Dermis blood vessel endothelial cell (primary cell): ENCODE measurements at places on chromosomes 11 and 22. TPM values are rescaled to one million over a fixed set of nuclear protein-coding genes. Genes with fewer than 3 reads are reported as not detected.

Gene GLB1L3
- not detected in 2 replicates for total RNA-seq

Gene C11orf91
- not detected in 2 replicates for total RNA-seq

Gene SAA1
- 0.98 and 3.1 TPM in 2 replicates for total RNA-seq

Gene PVALB
- total RNA-seq, result not detected in 2 replicates

Gene AAMDC
- 35.6 and 36.7 TPM in 2 replicates for total RNA-seq

Gene B3GAT3
- 16.2 and 18.2 TPM in 2 replicates for total RNA-seq

Gene GGTLC3
- total RNA-seq, result not detected in 2 replicates

Gene MYRF
- 0.17 and 0.28 TPM in 2 replicates for total RNA-seq

Gene HTR3A
- not detected in 2 replicates for total RNA-seq

Gene CASP5
- not detected in 2 replicates for total RNA-seq

Gene THRSP
- total RNA-seq, result not detected in 2 replicates

Gene CTSW
- not detected in 2 replicates for total RNA-seq

Gene SEC14L6
- 0.05 and 0.34 TPM in 2 replicates for total RNA-seq

Gene IGSF22
- total RNA-seq, result 0.19 TPM in 1 of 2 replicates, not detected in the other

Gene FXYD6
- 1.1 and 1.7 TPM in 2 replicates for total RNA-seq

Gene OR51B4
- total RNA-seq, result not detected in 2 replicates

Gene NLRP14
- not detected in 2 replicates for total RNA-seq

Gene MOV10L1
- total RNA-seq, result 19.4 and 35.1 TPM in 2 replicates

Gene RAC2
- 11.2 and 32.4 TPM in 2 replicates for total RNA-seq

Gene CYTH4
- total RNA-seq, result under 0.01 TPM in 1 of 2 replicates, not detected in the other

Gene TMPRSS4
- not detected in 2 replicates for total RNA-seq

Gene KCNE3
- 1.1 and 1.5 TPM in 2 replicates for total RNA-seq

Gene TEX54
- not detected in 2 replicates for total RNA-seq

Gene KCNK4
- total RNA-seq, result 0.17 TPM in 1 of 2 replicates, not detected in the other

Gene F2
- total RNA-seq, result not detected in 2 replicates

Gene GLYATL2
- 0.09 TPM in 1 of 2 replicates, not detected in the other for total RNA-seq

Gene OR2AG2
- total RNA-seq, result not detected in 2 replicates

Gene SLC5A1
- total RNA-seq, result not detected in 2 replicates

Gene TSGA10IP
- total RNA-seq, result not detected in 2 replicates

Gene CSRP3
- not detected in 2 replicates for total RNA-seq

Gene SLC22A6
- total RNA-seq, result not detected in 2 replicates

Gene OR5B21
- not detected in 2 replicates for total RNA-seq

Gene FJX1
- total RNA-seq, result 44.5 and 52.1 TPM in 2 replicates

Gene ENTHD1
- not detected in 2 replicates for total RNA-seq

Gene NCF4
- total RNA-seq, result 0.17 TPM in 1 of 2 replicates, not detected in the other

Gene SOX10
- not detected in 2 replicates for total RNA-seq

Gene SLC17A6
- total RNA-seq, result not detected in 2 replicates

Gene WDR74
- 39.4 and 46.3 TPM in 2 replicates for total RNA-seq

Gene TRABD
- total RNA-seq, result 25.2 and 39.4 TPM in 2 replicates

Gene TBC1D10A
- 10.6 and 11.7 TPM in 2 replicates for total RNA-seq

Gene KDM4E
- total RNA-seq, result not detected in 2 replicates

Gene NOX4
- total RNA-seq, result 30.6 and 59.8 TPM in 2 replicates

Gene SERHL2
- 3.0 and 3.1 TPM in 2 replicates for total RNA-seq

Gene LZTR1
- total RNA-seq, result 51.6 and 60.9 TPM in 2 replicates

Gene KCNC1
- total RNA-seq, result not detected in 2 replicates

Gene LMO1
- not detected in 2 replicates for total RNA-seq

Gene HEPACAM
- under 0.01 TPM in 1 of 2 replicates, not detected in the other for total RNA-seq

Gene CST6
- total RNA-seq, result 0.17 and 0.60 TPM in 2 replicates

Gene KREMEN1
- 0.56 and 0.68 TPM in 2 replicates for total RNA-seq

Gene PRSS23
- total RNA-seq, result 79.1 and 236 TPM in 2 replicates

Gene NNMT
- 182 and 330 TPM in 2 replicates for total RNA-seq

Gene BEST1
- 0.05 TPM in 1 of 2 replicates, not detected in the other for total RNA-seq

Gene ME3
- 25.5 and 37.1 TPM in 2 replicates for total RNA-seq

Gene RBFOX2
- total RNA-seq, result 107 and 149 TPM in 2 replicates
